ENCODE measurements at places on chromosomes 2 and 18.

- DNase-seq, result no peak
Observed at GRCh38 chr2:38265461-38265860, 111.6 kb downstream of the ATL2 start.

- no peak for DNase-seq
Observed at GRCh38 chr2:55025082-55025481, 25.2 kb downstream of the RTN4 start.

- DNase-seq, result no peak
Observed at GRCh38 chr2:129347486-129348217, 631.8 kb upstream of the RAB6C start.

- no peak for DNase-seq
Observed at GRCh38 chr2:183079139-183079775, 710 bp downstream of the DUSP19 start.

- DNase-seq, result no peak
Observed at GRCh38 chr2:47359375-47359868, 43.5 kb upstream of the MSH2 start.

DNA sequence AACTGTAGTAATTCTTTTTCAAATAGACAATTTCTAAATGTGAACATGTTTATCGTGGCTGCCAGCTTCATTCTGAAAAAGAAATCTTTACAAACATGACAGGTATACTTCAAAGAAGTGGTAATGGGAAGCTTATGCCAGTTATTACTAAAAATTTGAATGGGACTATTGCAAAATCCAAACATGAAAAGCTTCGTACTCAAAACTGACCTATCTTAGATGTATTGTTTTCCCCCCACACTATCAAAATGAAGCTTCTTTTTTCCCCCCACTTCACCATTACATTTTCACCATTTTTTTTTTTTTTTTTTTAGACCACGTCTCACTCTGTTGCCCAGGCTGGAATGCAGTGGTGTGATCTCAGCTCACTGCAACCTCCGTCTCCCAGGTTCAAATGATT lies 50.4 kb upstream of the SERTAD2 start:
- DNase-seq, result no peak

DNA sequence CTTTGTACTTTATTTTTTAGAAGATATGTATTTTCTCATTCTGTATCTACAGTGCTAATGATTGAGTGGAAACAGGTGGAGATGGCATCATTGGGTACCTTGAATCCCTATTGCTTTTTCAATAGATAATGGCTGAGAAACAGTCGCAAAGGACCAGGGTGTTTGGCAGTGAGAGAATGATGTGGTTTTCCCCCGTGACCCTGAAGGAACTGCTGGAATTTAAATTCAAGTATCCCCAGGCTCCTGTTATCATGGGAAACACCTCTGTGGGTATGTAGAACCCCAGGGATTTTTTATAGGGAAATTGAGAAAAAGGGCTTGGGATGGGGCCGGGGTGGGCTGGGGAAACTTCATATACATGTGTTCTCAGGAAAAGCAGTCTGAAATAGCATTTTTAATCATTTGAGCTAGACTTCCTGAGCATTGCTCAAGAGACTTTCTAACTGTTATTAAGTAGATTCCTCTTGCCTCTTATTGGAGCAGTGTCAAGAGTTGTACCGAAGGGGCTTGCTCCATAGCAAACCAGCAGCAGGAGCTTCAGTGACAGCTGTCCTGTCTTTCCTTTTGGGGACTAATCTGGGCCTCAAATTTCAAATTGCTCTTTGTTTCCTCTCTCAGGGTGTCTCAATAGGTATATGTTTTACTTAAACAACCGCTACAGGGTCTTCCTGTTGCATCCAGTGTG lies 18.9 kb downstream of the AOX1 start:
- DNase-seq, result no peak

GRCh38 chr18:31042406-31043181 lies at the start of gene DSC3:
TSS of gene DSC3 (minus strand) at chr18:31042742. CDS start at chr18:31042660, 82 bp downstream.
- no peak for DNase-seq

- no peak for DNase-seq
Observed at GRCh38 chr18:9869715-9870430, 15.9 kb upstream of the TXNDC2 start.

- no peak for DNase-seq
Observed at GRCh38 chr2:147542351-147542750, 302.5 kb upstream of the ACVR2A start.

- no peak for DNase-seq
Observed at GRCh38 chr2:85057226-85057962, 75.8 kb upstream of the TCF7L1 start.

GRCh38 chr2:103496850-103497249 lies 735.0 kb downstream of the TMEM182 start:
- no peak for DNase-seq

DNA sequence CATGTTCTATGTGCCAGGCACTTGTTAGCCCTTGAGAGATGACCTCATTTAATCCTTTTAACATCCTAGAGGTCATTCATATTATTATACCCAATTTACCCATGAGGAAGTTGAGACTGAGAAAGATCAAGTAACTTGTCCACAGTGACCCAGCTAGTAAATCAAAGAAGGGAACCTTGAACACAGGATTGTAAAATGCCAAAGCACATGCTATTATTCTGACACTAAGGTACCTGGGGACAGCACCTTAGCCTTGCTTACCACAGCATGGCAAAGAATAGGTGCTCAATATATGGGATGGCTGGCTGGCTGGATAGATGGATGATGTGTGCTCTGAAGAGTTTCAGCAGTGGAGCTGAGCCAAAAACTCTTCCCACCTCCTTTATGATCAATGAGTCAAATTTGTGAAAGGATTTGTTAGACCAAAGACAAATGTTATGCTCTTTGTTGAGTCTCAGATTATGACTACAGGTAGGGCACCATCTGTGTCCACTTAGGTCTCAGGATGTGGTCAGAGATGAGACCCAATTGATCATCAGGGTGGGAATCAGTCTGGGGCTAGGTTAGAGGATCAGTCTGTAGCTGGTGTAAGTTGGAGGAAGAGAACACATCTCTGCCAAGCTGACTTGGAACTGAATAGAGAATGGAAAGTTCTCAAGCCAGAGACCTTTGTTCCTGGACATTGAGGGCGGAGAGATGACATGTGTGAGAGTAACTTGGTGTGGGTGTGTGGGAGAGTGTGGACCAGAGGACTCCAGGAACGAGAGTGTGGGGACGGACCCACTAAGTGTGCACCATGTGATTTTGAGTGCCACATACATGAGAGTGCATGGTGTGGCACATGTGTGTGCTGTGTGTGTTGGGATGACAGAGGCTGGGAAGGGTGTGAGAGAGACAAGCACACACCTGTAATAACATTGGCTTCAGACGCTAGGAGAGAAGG lies 16.3 kb upstream of the PKDCC start:
- no peak for DNase-seq

GRCh38 chr2:125959047-125959446 lies 696.9 kb upstream of the GYPC start:
- no peak for DNase-seq

DNA sequence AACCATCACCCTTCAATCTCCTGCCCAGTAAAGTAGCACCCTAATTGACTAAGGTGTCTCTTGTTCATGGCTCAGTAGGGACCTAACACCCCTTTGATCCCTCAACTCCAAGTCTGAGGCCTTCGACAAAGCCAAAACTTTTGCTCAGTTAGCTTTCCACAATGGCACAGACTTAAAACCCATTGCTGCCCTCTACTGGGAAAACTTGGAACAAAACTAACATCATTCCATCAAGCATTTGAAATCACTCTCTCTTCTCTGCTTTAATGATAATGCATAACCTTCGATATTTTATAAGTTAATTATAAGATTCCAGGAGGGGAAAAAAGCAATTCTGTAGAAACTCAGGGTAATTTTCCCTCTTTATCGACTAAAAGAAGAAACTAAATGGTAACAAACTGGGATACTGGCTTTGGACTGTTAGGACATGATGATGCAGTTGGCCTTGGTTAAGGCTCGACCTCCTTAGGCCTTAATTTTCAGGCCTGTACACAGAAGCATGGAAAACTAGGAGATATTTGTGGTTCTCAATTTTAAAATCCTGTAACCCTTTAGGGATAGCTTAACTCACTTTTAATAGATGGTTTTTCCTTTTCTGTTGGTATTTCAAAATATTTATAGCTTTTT lies 127.8 kb downstream of the STK39 start:
- no peak for DNase-seq

DNA sequence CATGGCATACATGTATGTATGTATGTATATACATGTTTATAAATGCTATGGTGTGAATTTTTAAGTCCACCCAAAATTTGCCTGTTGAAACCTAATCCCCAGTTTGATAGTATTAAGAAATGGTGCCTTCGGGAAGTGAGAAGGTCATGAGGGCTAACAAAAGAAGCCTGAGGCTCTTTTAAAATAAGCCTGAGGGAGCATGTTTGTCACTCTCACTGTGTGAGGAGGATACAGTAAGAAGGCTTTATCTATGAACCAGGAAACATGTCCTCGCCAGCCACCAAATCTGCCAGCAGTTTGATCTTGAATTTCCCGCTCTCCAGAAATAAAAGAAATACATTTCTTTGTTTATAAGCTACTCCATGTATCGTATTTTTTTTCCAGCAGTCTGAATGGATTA lies 163.0 kb upstream of the LINC00305 start:
- DNase-seq, result no peak

- DNase-seq, result no peak
Observed at GRCh38 chr18:13502585-13502984, 223.8 kb downstream of the FAM210A start.

DNA sequence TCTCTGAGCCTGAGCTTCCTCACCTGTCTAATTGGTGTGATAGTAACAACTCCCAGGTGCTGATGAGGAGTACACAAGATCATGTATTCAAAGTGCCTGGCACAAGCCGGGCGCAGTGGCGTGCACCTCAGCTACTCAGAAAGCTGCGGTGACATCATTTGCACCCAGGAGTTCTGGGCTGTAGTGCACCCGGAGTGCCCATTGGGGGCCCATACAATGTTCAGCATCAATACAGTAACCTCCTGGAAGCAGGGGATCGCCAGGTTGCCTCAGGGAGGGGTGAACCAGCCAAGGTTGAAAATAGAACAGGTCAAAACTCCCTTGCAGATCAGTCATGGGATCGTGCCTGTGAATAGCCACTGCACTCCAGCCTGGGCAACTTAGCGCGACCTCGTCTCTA lies 11.2 kb upstream of the C1QL2 start:
- no peak for DNase-seq

GRCh38 chr2:64524604-64525316 lies 632 bp downstream of the AFTPH start:
- no peak for DNase-seq

DNA sequence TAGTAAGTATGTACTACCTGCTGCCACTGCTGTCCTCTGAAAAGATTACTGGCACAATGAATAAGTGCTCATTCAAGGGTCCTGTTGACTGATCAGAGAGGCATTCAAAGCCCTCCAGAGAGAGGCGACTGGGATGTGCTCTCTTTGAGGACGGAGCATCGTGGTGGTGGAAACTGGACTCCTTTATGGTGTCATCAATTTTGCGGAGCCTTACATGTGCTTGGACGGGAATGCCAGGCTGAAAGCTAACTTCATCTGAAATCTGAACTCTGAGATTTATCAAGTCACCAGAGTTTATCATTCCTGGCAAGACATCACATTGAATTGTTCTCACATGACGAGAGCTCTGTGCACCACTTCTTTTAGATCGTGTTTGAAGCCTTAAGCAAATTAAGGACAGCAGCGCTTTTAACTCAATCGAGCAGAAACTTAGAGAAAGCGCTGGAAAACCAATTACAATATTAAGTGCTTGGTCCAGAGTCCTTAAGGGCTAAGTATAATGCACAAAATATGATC lies 138.3 kb downstream of the NCK2 start:
- no peak for DNase-seq

- DNase-seq, result no peak
Observed at GRCh38 chr2:225272173-225272572, 127.3 kb upstream of the NYAP2 start.

DNA sequence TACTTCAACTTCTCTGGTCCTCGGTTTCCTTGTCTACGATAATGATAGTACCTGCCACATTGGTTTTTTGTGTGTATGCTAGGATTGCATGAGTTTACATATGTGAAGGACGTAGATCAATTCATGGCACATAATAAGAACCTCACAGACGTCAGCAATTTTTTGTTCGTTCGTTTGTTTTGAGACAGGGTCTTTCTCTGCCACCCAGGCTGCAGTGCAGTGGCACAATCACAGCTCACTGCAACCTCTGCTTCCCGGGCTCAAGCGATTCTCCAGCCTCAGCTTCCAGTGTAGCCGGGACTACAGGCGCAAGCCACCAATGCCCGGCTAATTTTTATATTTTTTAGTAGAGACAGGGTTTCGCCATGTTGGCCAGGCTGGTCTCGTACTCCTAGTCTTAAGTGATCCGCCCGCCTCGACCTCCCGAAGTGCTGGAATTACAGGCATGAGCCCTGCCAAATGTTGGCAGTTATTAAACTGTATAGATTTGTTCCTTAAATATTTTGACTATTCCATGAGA lies 756 bp upstream of the SLC35F5 start:
- DNase-seq, result no peak

DNA sequence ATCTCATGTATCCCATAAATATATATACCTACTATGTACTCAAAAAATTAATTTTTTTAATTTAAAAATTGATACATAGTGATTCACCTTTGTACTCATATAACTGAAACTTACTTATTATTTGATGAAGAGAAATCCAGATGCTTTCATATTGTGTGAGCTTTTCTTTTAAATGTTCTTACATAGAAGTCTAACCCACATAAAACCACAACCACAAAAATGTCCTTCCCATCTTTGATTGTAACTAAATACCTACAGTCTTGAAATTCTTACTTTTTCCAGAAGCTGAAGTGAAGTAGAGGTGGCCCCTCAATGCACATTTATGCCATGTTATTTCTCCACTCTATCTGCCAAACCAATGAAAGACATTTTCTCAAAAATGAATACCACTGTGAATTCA lies 117.9 kb upstream of the COL5A2 start:
- DNase-seq, result no peak

GRCh38 chr2:23625726-23626125 lies 240.7 kb downstream of the KLHL29 start:
- DNase-seq, result no peak

DNA sequence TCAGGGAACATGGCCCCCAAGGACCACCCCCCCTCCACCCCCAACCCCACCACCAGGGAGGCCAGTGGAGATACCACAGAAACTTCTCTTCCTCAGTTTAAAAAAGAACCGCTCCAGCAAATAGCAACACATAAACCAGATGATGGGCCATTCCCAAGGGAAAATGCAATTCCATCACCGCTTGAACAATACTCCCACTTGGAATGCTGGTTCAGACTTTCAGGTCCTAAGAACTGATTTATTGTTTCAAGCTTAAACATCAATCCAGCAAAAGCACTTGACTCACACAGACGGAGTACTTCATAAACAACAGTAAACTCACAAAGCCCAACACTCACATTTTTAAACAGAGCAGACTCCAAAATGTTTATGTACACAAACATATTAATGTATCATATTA lies 6.9 kb downstream of the HDAC4 start:
- DNase-seq, result no peak
